ENCODE measurements at places on chromosomes 7 and 10.

- DNase-seq, result no peak
These were observed 141.8 kb downstream of the DIP2C start for GRCh38 chr10:547591-548081.

- DNase-seq, result no peak
These were observed 5.0 kb upstream of the LGI1 start for GRCh38 chr10:93752761-93753160.

- DNase-seq, result no peak
These were observed 74.7 kb downstream of the DNAH11 start for GRCh38 chr7:21617513-21617912.

DNA sequence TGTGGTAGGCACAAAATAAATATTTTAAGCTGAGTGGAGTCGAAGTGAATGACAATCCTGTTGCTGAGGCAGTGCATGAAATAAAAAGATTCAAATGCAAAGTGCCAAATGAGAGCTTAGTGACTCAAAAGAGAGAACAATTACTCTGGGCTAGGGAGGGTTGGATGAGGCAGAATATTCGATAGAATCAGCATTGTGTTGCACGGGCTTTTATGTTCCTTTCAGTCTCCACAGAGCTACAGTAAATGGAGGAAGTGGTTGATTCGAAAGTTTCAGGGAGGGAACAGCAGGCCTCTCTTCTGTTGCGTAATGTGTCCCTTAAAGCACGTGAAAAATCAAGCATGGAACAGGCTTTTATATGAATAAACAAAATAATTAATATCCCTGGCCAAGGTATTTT is 599.3 kb upstream of the CELF2 start:
- DNase-seq, result no peak

GRCh38 chr7:33050535-33051318 is 11.8 kb downstream of the NT5C3A start:
- DNase-seq, result no peak

DNA sequence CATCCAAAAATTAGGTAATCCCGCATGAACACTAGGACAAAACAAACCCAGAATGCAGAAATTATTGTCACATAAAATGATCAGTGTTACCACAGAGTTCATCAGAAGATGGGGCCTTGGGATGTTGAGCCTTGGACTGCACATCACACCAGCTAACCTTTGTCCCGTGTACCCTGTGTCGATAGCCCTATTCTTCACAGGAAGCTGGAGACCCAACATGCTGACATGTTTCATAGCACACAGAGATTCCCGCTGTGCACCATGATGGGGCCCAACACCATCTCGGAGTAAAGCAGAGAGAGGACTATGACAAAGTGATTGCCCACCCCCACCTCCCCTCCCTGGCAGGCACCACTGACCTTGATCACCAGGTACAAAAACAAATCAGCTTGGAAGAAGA is 4.5 kb downstream of the PTPRN2 start:
- DNase-seq, result no peak

DNA sequence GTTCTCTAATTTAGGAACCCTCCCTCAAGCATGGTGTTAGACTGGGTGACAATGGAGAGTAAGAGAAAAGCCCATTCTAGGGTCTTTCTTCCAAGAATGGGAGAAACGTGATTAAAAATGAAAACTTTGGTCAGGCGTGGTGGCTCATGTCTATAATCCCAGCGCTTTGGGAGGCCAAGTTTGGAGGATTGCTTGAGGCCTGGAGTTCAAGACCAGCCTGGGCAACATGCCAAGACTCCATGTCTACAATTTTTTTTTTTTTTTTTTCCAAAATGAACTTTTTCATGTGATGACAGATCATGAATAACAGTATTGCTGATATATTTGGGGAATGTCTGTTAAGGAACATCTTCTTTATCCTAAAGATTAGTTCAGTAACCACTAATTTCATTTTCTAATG is 194.6 kb downstream of the MLLT10 start:
- DNase-seq, result no peak

DNA sequence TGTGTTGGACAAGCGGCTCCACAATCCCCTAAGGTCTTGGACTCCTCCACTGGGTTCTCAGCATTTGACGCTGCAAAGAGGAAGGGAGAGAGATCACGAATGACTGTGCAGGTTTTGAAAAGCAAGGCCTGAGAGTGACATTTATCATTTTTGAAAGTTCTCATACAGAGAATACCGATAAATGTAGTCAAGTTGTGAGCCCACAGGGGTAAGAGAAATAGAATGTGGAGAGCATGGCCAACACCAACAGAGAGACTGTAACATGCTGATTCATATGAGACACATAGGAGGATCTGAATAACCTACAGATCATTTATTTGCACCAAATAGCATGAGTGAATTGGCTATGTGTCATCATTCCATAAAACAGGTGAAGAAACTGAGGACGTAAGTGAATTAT is 230.5 kb upstream of the MBL2 start:
- DNase-seq, result no peak

- peak; percentile 73 for DNase-seq
These were observed 27.8 kb downstream of the RBM20 start for GRCh38 chr10:110671788-110672579.

GRCh38 chr10:11429439-11430052 is 181.9 kb downstream of the USP6NL start:
- no peak for DNase-seq
